ENCODE measurements at places on chromosomes 5 and 9. TPM values are rescaled to one million over a fixed set of nuclear protein-coding genes. Genes with fewer than 3 reads are reported as not detected.

DNA sequence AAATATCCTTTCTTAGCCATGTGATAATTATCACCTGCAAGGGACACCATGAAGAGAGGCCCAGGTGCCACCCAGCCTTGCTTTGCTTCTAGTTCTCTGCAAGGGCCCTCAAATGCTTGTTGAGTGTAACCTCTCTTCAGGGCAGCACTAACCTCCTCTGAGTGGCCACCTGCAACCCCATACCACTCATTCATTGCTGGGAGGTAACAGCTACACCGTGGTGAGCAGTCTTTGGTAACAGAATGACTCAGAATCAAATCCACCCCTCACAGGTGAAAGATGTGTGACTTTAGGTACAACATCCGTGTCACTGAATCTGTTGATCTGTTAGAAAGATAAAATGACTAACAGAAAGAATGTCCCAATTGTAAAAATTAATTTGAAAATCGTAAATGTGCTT lies 365.1 kb upstream of the TRPC7 start:
- no peak for DNase-seq

DNA sequence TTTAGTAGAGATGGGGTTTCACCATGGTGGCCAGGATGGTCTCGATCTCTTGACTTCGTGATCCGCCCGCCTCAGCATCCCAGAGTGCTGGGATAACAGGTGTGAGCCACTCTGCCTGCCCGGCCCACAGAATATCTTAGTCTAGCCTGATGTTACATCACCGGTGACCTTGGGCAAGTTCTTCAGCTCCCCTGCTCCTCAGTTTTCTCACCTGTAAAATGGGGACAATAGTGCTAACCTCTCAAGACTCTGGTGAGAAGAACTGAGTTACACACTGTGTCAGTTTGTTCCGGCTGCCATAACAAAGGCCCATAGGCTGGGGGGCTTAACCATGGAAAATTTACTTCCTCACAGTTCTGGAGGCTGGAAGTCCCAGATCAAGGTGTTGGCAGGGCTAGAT lies 12.5 kb upstream of the HABP4 start:
- DNase-seq, result no peak

DNA sequence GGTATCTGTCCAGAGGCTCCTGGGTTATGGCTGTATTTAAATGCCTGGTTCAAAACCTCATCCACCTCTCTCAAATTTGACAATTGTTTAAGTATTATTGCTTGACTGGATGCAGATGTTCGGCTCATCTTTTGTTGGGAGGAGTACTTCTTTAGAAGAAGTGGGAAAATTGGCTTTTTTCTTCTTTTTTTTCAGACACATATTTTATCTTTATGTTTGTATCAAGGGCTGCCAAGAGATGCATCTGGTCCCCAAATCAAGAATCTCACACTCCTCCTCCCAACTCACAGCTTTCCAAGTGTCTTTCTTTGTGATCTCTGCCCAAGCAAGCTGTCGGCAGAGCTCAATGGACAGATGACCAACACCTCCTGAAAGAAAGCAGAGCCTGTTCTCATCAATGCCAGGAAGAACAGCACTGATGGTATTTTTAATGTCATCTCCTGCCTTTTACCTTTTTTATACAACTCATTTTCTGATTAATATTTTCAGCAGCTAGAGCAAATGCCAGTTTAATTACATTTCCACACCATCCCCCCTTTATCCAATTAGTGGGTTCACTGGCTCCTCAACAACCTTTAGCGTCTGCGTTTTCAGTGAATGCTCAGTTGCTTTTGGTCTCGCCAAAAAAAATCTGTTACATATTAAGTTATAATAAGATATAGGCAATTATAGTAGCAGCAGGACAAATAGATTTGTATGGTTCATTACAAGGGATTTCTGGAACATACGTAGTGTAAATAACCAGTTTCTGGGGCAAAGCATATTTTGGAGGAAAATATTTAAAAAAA lies 110.3 kb upstream of the SLIT3 start:
- no peak for DNase-seq

DNA sequence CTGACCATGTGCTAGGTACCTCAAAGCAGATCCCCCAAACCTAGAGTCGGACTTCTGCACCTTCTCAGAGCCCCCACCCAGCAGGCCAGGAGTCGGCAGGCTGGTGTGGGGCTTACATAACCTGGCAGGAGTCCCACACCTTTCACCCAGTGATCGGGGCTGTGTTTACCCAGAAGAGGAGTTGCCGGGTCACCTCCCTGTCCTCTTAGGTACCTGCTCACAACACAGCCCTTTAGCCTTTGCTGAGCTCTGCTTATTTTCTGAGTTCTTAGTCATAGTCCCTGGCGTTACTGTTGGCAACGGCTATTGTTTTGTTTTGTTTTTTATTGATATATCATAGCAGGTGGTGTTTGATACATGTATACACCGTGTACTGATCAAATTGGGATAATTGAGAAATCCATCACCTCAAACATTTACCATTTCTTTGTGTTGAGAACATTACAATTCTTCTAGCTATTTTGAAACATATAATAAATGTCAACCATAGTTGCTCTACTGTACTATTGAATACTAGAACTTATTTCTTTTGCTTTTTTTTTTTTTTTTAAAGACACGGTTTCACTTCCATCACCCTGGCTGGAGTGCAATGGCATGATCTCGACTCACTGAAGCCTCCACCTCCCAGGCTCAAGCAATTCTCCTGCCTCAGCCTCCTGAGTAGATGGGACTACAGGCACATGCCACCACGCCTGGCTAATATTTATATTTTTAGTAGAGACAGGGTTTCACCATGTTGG lies 10.4 kb upstream of the EEIG1 start:
- no peak for DNase-seq

TRMT10B gene
- 3.2 TPM for total RNA-seq

All from hematopoietic multipotent progenitor cell (in vitro differentiated cells).